K562 (cell line): ENCODE measurements at places on chromosomes 7 and 10.

DNA sequence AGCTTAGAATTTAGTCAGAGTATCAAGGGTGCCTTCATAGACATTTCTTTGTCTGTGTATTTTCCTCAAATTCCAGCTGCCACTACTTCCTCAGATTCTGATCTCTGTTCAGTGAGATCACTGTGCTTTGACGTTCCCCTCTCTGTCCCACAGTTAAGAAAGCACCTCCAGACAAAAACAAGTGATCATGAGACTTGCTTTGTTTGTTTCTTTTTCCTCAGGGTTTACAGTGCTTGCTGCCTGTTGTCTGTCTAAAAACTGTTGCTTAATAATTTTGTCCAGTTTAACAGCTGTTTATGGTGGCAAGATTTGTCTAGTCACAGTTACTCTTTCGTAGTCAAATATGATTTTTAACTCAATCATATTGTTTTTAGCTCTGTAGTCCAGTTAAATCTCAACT is 29.1 kb downstream of the TRUB1 start:
- no peaks in the 10 kb centered on the region for H3K27me3 ChIP-seq
- peaks cover 18% of the 10 kb centered on the region for H3K36me3 ChIP-seq
- no peak for DNase-seq
- H3K4me1 ChIP-seq, result no peaks in the 10 kb centered on the region
- no peak overlapping the region for H3K4me3 ChIP-seq
- peak overlapping the region; percentile 36; the same call in 1 of the 3 replicates for H3K27ac ChIP-seq

DNA sequence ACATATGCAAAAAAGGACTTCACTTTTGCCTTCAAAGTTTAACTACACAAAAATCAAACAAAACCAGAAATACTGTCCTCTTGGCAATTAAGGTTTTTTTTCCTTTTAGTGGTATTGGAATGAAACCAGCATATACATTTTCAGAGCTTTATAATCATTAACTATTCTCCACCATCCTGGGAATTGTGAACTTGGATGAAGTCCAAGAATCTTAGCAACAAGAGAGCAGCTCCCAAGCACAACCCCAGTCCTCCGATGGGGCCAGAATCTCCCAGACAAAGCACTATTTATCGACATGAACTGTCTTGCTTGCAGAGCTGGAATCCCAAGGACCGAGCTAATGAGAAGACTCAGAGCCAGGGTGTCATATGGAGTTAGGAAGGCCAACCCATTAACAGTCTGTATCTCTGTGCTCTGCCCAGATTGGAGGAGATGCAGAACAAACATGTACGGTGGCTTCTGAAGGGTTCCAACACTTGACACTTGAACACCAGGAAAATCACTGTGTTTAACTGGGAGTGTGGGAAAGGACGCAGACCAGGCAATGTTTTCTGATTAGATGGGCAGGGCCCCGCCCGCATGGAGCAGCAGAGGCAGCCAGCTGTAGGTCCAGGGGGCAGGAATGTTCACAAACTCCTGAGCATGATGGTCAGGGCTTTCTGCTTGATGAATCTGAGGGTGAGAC is 35.5 kb downstream of the PPP1R3C start:
- no peak overlapping the region for H3K27ac ChIP-seq
- H3K27me3 ChIP-seq, result no peaks in the 10 kb centered on the region
- no peak overlapping the region for H3K4me3 ChIP-seq

DNA sequence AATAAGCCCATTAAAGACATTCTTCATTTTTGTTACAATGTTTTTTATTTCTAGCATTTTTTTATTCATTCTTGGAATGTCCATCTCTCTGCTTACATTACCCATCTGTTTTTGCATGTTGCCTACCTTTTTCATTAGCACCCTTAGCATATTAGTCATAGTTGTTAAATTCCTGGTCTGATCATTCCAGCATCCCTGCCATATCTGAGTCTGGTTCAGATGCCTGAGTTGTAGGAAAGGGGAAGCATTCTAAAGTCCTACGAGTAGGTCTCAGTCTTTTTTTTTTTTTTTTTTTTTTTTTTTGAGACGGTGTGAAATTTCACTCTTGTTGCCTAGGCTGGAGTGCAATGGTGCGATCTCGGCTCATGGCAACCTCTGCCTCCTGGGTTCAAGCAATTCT is 19.7 kb upstream of the NRF1 start:
- no peak overlapping the region for H3K27ac ChIP-seq
- no peak overlapping the region for H3K4me3 ChIP-seq
- no peaks in the 10 kb centered on the region for H3K36me3 ChIP-seq
- no peaks in the 10 kb centered on the region for H3K4me1 ChIP-seq
- H3K27me3 ChIP-seq, result no peaks in the 10 kb centered on the region

- no peak for DNase-seq
- H3K4me1 ChIP-seq, result no peaks in the 10 kb centered on the region
- H3K36me3 ChIP-seq, result no peaks in the 10 kb centered on the region
- H3K27me3 ChIP-seq, result no peaks in the 10 kb centered on the region
Observed at GRCh38 chr7:20112696-20113095, 104.5 kb downstream of the MACC1 start.

DNA sequence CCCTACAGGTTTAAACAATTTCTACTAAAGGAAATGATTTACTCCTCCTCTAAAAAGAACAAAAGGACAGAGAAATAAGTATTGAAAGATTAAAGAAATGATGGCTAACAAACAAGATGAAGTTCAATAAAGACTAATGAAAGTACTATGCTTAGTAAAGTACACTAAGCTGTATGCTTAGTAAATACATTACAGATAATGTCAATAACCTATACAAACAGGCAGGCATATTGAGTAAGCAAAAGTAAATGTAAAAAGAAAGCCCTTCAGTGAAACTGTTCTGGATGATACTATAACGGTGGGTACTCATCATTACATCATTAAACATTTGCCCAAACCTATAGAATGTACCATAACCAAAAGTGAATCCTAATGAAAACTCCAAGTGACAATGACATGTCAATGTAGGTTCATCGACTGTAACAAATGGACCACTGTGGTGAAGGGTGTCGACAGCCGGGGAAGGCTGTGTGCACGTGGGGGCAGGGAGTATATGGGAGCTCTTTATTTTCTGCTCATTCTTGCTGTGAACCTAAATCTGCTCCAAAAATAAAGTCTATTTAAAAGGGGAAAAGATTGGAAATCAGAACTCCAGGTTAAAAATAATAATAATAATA is 34.0 kb downstream of the CYTH3 start:
- H3K4me1 ChIP-seq, result peaks cover 7% of the 10 kb centered on the region; the same call in 1 of the 3 replicates
- H3K4me3 ChIP-seq, result no peak overlapping the region
- H3K27ac ChIP-seq, result no peak overlapping the region
- no peaks in the 10 kb centered on the region for H3K36me3 ChIP-seq

- H3K27me3 ChIP-seq, result no peaks in the 10 kb centered on the region; the same call in 2 of the 3 replicates
- H3K27ac ChIP-seq, result no peak overlapping the region
- DNase-seq, result no peak
- H3K4me3 ChIP-seq, result no peak overlapping the region
- H3K36me3 ChIP-seq, result no peaks in the 10 kb centered on the region
Observed at GRCh38 chr10:34773636-34774630, 41.2 kb downstream of the PARD3 start.
